Activated CD8-positive, alpha-beta memory T cell treated with anti-CD3 and anti-CD28 coated beads for 1 hour (primary cell): ENCODE measurements at places on chromosomes 7 and 10.

- DNase-seq = no peak
Measured at GRCh38 chr10:110782616-110783015, 89.1 kb upstream of the PDCD4 start.

DNA sequence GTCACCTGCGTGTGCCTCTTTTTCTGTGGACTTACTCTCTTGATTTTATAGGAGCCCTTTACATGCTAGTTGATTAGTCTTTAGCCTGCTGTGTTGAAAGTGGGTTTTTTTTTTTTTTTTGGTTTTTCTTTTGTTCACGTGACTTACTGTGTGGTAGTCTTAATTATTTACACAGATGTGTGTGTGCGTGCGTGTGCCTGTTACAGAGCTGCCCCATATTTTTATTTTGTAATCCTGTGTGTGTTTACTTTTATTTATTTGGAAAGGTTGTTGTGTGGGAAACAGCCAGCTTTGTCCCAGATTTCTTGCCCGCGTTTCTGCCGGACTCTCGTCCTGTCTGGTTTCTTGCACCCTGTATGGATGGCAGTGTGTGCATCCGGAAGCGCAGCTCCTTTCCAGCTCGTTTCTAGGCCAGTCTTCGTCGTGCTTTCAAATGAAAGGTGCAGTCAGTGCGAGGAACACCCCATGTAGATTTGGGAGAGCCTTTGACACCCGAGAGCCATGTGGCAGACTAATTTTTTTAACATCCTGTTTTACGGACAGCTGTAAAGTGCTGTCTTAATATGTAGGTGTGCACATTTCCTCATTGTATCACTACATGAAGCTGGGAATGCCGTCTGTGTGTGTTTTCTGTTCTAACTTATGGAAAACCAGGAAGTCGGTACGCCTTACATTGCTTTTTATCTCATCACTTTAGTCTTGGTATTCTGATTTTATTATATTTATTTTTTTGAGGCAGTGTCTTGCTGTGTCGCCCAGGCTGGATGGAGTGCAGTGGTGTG is 55.6 kb downstream of the DNAJB6 start:
- DNase-seq = no peak

GRCh38 chr10:13520194-13520593 is 8.6 kb downstream of the BEND7 start:
- no peak for DNase-seq

GRCh38 chr10:69344591-69345252 is 66.4 kb downstream of the HK1 start:
- no peak for DNase-seq

DNA sequence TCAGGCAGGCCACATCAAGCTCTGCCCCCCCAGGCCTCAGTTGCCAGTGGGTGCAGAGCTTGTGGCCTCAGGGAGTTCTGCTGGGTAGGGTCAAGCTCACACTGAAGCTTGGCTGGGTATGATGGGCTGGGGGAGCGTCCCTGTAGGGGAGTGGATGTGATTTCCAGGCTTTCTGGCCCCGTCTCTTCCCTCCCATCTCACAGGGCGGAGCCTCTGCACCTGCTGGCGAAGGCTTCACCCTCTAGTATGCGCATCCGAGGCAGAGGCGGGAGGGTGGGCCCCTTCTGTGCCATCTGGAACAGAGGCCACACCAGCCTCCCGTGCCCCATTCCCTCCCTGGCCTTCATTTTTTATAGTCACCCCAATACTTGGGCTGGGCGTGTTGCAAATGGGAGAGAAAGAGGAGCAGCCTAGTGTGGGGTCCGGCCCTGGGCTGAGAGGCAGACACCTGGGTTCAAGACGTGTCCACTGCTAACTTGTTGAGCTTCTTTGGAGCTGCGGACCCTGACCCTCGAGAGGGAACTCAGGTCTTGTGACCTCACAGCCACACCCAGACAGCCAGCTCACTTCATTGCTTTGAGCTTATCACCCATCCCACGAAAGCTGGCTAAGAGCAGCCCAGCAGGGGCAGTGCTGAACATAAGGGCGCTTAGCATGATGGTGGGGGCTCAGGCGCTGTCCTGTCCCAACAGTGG is 2.3 kb downstream of the AQP1 start:
- DNase-seq = no peak

GRCh38 chr10:80709866-80710265 is 172.2 kb downstream of the SH2D4B start:
- DNase-seq = no peak

DNA sequence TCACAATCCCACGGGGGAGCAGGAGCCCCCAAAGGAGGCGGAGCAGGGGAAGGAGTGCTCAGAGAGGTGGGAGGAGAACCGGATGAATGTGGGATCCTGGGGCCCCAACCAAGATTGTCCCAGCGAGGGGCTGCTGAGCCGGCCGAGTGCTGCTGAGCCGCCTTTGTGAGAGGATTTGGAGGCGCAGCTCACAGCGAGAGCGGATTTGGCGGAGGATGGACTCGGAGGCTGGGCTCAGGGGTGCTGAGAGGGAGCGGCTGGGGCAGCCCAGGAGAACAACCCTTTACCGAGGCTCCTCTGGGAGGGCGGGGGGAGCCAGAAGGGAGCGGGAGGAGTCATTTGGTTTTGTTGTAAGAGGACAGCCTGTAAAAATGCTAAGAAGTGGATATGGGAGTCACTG is 23.0 kb downstream of the GHRHR start:
- DNase-seq = no peak
